Glutamatergic neuron (in vitro differentiated cells): ENCODE measurements at places on chromosomes 2 and 18.

GRCh38 chr2:72998234-72998651 is 73.3 kb downstream of the SFXN5 start:
- no peak for DNase-seq

DNA sequence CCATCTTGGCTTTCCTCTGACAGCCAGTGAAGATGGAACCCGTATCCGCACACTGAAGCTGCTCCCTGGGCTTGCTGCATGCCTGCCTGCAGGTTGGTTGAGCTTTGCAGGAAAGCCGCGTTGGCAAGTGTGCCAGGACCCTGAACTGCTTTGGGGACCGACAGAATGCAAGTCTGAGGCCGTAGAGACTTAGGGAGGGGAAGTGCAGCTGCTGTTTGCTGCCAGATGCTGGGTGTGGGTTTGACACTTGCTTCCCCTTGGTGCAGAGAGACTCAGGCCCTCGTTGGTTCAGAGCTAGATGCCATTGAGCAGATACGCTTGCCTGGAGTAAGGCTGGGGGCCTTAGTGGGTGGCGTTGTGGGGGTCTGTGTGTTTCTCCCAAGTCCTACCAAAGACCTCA is 13.1 kb upstream of the PHLPP1 start:
- DNase-seq: no peak

- DNase-seq: no peak
Observed at GRCh38 chr2:58237741-58238140, 3.4 kb downstream of the FANCL start.

GRCh38 chr2:215901796-215902195 is 111.6 kb downstream of the MREG start:
- DNase-seq: no peak

- no peak for DNase-seq
Observed at GRCh38 chr2:64186699-64187605, 42.7 kb upstream of the PELI1 start.

DNA sequence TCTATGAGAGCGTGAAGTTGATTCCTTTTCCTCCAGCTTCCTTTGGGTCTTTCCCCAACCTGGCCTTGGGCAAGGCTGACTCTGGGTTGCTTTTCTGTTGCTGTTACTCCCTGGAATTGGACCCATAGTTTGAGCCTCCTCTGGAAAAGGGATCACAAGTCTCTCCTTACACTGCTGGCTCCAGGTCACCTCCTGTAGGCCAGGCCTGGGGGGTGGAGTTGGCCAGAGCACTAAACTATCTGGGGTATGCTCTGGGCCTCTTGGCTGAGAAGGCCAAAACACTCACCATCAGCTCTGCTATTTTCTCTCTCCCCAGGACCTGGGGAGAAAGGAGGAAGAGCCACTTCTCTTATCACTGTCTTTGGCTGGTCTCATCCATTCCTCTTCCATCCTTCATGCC is 56.5 kb upstream of the NCOA1 start:
- DNase-seq: no peak

DNA sequence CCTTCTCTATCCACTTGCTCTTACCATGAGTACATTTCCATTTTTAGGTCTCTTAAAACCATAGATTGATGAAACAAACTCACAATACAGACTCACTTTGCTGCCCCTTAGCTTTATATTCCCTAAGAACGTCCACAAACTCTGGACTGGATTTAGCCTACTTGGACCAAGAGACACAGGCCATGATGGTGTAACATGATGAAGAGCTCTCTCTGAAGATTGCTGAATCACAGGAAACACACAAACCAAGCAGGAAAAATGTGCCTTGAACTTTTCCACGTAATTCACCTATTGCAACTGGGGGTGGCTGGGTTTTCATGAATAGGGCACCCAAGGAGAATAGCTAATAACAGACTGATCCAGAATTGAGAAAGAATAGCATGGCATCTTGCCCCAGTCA is 201.7 kb upstream of the RBBP8 start:
- DNase-seq: no peak

GRCh38 chr2:158154596-158154995 is 52.9 kb downstream of the UPP2 start:
- no peak for DNase-seq

GRCh38 chr2:179049203-179049545 is 763 bp downstream of the CCDC141 start:
- DNase-seq: no peak

- DNase-seq: no peak
Observed at GRCh38 chr2:128486640-128487375, 168.1 kb upstream of the HS6ST1 start.

GRCh38 chr2:126878601-126879000 is 20.1 kb upstream of the TEX51 start:
- DNase-seq: no peak

DNA sequence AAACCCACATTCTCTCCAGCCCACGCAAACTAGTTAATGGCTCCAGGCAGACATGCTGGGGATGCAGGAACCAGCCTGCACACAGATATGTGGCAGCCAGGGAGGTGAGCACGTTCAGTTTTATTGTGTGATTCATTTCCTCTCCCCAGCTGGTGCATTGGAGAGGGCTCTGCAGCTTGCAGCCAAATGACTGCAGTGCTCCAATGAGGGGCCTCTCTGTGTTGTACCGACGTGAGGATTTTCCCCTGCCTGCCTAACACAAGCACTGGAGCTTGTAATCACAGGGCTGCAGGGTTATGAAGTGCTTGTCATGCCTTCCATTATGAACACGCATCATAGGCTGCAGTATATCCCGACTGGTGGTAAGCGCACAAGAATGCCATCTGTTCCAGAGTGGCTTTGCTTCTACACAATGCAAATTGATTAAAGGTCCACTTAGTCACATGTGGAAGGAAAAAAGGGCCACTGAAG is 92.3 kb upstream of the THUMPD2 start:
- DNase-seq: peak; percentile 14

GRCh38 chr2:926259-926793 is 24.3 kb upstream of the SNTG2 start:
- DNase-seq: no peak

DNA sequence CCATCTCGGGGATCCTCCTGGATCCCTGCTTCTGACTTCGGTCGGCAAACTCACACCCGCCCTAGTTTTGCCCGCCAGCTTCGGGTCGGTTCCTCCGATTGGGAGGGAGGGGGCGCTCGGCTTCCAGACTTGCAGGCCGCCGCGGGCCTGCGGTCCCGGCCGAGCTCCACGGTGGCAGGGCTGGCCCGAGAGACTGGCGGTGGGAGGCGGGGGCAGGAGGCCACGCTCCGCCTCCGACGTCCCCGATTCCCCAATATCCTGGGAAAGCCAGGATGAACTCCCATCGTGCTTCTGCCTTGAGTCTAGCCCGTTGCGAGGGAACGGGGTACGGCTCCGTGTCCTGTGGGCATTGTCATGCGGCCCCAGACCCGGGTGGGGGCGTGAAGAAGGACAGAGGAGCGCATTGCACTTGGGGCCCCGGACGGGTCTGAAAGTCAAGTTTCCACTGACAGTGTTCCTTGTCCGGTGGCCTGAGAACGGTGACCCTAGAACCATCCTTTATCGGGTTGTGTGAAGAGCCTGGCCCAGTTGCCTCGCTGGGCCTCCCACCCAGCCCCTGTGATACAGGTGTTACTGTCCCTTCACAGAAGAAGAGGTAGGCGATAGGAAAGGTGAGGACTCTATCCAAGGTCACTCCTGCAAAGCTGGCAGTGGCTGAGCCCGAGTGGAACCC is 2.4 kb upstream of the INHBB start:
- DNase-seq: peak; percentile 88

DNA sequence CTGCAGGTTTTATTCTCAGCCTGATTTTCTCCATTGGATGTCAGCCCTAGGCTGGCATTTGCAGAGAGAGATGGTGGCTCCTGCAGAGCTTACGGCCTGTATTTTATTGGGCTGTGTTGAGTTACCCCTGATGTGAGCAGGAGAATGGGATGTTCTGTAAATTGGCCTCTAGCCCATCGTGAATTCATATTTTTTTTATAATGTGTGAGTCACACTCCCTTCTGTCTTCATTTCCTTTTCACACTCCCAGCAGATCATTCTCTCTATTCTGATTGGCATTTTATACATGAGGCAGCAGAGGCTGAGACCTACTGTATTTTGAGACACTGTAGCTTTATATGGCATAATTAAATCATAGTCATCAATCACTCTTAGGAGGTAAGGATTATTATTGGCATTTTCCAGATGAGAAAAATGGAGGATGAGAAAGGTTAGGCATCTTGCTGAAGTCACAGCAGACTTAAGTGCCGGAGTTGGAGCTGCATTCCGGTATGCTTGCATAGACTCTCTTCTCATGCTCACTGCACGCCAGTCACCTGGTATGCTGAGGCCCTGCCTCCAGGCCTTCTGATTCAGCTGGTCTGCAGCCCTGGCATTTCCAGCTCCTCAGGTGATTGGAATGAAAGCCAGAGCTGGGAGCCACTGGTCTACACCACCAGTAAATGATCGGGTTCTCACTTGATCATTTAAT is 142.4 kb downstream of the NEDD4L start:
- no peak for DNase-seq

GRCh38 chr18:13563390-13563805 is 163.0 kb downstream of the FAM210A start:
- peak; percentile 58 for DNase-seq

GRCh38 chr2:134169788-134170187 is 84.1 kb upstream of the MGAT5 start:
- no peak for DNase-seq

- no peak for DNase-seq
Observed at GRCh38 chr2:194103941-194104659, 1552.9 kb upstream of the SLC39A10 start.

GRCh38 chr18:73007195-73007914 is 139.6 kb upstream of the NETO1 start:
- DNase-seq: no peak

DNA sequence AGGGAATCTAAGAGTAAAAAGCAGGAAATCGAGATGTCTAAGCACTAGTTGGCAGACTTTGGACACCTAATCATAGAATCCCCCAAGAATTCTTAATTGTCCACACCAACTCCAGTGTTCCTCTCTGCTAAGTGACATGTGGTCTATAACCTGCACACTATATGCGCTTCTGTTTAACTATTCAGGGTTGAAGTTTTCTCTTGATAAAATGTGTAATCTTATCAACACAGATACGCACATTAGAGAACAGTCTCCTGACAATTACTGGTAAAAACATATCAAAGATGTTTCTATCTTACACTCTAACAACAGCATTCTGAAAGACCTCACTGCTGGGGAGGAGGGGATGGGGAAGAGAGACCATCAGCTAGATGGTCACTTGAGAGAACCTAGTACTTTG is 3.9 kb downstream of the ABCB11 start:
- DNase-seq: no peak

GRCh38 chr2:239375278-239376061 is 25.4 kb downstream of the HDAC4 start:
- peak; percentile 27 for DNase-seq

DNA sequence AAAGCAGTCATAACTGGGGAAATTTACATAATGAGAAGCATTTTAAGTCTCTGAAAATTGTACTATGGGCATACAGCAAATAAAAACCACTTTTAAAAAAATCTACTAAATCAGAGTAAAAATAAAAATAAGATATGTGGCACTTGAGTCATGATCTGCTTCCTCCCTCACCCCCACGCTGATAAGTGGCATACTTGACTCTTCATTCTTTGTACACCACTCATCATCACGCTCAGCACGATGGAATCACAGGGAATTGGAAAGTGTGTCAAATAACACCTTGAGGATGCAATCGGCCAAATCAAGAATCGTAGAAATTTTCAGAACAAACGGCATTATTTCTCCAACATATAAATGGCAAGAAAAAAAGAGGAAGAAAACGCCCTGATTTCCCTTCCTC is 41.1 kb upstream of the REG3G start:
- DNase-seq: no peak

DNA sequence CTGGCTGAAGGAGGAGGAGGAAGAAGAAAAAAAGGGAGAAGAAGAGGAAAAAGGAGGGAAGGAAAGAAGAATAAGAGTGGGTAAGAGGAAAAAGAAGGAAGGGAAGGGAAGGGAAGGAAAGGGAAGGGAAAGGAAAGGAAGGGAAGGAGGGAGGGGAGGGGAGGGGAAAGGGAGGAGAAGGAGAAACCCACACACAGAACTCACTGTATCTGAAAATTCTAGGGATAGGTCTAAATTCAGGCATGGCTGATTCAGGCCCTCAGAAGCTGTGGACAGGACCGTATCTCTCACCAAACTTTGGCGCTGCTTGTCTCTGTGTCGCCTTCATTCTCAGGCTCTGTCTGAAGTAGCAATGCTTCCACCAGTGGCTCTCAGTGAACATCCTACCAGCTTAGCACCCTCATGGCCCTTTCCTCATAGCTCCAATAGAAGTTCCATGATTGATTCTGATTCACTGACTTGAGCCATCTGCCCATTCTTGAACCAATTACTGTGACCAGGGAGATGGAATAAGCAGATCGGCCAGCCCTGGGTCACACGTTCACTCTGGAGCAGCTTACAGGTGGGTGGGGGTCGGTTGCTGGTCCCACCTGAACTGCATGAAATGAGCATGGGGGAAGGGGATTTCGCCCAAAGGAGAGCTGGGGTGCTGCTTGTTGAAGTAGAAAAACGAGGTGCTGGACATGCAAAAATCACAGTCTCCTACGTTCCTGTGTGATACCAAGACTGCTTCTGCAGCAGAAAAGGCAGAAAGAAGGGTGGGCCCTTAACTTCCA is 59.7 kb downstream of the TTC32 start:
- no peak for DNase-seq

GRCh38 chr2:149650006-149650405 is 62.4 kb upstream of the MMADHC start:
- no peak for DNase-seq

GRCh38 chr18:13791181-13791580 is 32.8 kb upstream of the MC5R start:
- DNase-seq: no peak

- no peak for DNase-seq
Observed at GRCh38 chr2:201280191-201281040, 20.1 kb downstream of the CASP8 start.

- no peak for DNase-seq
Observed at GRCh38 chr2:168060986-168061750, 186.2 kb downstream of the STK39 start.

- DNase-seq: no peak
Observed at GRCh38 chr2:133421516-133422324, 146.5 kb downstream of the NCKAP5 start.

DNA sequence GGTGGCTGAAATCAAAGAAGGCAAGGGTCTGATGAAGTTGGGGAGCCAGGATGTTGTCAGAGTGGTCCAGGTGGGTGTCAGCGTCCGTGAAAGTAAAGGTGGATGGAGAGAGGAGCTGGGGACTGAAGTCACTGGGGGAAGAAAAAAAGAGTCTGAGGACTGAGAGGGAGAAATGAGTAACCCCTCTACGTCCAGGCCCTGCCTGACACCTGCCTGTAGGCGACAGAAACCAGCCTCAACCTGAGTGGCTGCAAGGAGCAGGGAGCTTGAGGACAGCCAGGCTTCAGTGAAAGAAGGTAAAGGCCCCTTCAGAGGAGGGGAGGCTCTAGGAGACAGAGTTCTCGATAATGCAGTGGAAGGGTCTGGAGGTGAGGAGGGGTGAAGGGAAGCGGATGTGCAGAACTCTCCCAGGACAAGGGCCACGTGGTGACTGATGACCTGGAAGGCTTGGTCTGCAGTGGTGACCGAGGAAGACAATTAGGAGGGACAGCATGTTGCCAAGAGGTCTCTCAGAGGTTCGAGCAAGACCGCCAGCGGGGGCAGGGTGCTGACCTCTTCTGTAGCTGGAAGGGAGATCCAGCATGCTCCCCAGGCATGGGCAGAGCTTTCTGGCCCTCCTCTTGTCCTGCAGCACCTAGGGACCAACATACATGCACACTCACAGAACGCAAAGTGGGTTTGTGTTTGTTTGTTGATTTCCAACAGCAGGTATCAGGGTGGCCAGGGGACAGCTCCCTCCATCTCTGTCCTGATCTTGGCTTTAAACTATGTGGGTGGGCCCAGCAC is 86.6 kb upstream of the TMEM247 start:
- no peak for DNase-seq

- peak; percentile 92 for DNase-seq
Observed at GRCh38 chr18:37778417-37779165, 213.0 kb upstream of the CELF4 start.
